CD8-positive, alpha-beta memory T cell (primary cell): ENCODE measurements at places on chromosomes 1 and 21.

DNA sequence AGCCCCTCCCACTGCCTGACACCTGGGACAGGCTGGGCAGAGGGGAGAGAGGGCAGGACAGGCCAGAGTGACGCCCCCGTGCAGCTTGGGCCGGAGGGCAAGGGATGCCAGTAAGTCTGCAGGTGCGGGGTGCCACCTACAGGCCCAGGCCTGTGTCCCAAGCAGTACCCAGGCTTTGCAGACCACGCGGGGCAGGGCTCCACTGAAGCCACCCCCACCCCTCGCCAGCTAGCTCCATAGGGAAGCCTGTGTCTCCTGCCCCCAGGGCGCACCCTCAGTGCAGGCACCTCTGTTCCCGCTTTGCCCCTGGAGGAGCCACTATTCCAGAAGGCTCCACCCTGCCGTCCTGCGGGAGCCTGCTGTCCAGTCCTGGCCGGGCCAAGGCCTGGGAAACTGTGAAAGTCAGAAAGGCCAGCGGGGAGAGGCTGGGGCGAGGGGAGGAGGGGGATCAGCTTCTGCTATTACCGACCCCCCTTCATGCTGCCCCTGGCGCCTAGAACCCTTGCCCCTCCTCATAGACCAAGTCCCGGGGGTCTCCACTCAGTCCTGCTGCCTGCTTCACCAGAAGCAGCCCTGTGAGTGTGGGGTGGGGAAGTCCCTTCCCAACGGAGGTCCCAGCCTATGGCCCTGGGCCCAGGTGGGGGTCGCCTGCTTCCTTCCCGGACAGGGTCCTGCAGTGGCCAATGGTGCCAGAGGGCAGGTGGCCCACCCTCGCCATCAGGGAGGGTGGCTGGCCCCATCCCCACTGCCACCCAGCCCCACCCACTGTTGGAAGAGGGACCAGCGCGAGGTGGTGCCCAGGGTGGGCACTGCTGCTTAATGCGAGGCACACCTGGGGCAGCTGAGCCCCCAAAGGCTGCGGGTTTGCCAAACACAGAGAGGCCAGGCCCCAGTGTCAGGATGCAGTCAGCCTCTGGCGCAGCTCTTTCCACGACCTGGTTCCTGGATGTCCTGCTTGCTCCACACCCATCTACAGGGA, 54.4 kb downstream of the KCNAB2 start:
- peak; percentile 55 for DNase-seq

DNA sequence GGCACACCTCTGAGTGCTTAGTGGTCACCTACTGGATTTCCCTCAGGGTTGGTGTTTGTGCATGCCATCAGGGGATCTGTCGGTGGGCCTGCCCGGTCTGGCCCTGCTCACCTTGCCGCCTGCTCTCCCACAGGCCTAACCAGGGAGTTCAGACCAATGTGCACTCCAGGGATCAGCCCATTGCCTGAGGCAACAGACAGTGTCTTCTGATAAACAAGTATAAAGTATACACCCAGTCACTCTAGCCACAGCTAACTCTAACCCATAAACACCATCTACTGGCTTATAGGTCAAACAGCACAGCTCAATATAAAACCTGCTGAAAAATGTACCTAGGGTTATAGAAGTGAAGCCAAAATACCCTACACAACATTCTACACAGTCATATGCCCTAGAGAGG, 1300.0 kb downstream of the PLA2G4A start:
- no peak for DNase-seq

DNA sequence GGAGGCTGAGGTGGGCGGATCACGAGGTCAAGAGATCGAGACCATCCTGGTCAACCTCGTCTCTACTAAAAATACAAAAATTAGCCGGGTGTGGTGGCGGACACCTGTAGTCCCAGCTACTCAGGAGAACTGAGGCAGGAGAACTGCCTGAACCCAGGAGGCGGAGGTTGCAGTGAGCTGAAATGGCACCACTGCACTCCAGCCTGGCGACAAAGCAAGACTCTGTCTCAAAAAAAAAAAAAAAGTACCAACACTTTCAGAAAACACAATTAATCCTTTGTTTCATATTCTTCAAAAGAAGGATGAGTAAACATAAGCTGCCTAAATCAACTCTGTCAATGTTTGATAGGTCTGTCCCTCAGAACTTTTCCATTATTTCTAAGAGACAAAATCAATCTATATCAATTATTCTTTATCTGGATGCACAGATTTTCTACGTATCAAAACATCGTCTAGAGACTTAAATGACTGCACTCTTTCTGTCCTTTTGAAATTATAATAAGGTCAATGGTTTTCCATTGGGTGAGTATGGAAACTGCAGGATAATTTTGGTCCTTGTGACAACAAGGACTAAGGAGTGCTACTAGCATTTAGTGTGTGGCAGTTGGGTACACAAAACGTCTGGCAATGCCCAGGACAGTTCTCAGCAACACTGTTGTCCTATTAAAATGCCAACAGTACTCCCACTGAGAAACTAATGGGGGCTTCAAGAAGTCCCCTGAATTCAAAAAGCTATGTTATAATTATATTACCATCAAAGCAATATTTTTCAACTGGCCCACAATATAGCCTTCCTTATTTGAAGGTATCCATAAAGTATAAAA, 40.7 kb downstream of the LPGAT1 start:
- DNase-seq = no peak

- no peak for DNase-seq
Measured at GRCh38 chr1:234602334-234603220, 7.4 kb downstream of the IRF2BP2 start.

DNA sequence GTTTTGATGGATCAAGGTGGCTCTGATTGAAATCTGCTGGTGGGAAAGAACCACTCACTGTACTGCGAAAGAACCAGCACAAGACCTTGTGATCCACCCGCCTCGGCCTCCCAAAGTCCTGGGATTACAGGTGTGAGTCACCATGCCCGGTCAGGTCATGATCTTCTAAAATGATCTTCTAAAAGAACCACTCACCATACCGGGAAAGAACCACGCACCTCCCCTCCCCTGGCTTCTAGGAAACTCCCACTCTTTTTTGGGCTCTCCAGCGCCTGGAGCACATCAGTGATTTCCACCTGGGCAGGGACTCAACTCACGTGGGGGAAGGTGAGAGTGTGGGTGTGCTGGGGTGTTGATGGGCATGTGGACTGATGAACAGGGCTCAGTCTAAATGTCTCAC, 7.9 kb upstream of the RAB7B start:
- no peak for DNase-seq

DNA sequence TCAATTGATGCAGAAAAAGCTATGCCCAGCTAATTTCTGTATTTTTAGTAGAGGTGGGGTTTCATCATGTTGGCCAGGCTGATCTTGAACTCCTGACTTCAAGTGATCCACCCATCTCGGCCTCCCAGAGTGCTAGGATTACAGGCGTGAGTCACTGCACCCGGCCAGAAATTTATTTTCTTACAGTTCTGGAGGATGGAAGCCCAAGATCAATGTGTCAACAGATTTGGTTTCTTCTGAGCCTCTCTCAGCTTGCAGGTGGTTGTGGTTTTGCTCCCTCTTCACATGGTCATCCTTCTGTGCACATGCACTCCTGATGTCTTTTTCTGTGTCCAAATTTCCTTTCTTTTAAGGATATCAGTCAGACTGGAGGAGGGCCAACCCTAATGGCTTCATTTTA, 35.6 kb downstream of the SHCBP1L start:
- DNase-seq = no peak

DNA sequence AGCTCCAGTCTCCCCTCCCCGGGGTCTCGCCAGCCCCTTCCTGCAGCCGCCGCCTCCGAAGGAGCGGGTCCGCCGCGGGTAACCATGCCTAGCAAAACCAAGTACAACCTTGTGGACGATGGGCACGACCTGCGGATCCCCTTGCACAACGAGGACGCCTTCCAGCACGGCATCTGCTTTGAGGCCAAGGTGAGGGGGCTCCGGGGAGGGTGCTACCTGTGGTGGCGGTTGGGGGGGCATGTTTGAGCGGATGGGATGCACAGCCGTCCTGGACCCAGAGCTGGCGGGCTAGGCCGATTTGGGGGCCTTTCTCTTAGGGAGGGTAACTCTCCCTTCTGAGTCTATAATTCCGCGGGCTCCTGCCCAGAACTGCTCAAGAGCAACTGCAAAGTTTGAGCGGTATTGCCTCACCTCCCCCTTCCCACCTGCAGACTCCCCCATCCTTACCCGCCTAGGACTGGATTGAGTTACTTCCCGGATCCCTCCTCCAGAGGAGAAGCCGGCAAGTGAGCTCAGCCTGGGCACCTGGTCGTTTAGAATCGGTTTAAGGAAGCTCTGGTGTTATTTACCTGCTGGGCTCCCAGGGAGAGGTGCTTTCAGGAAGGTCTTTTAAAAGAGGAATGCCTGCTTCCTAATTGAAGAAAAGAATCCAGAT, 730 bp downstream of the NOS1AP start:
- peak; percentile 7 for DNase-seq

GRCh38 chr1:59484096-59484495, 187.2 kb downstream of the FGGY start:
- DNase-seq = no peak

GRCh38 chr1:60103186-60103585, 29.6 kb upstream of the C1orf87 start:
- no peak for DNase-seq

DNA sequence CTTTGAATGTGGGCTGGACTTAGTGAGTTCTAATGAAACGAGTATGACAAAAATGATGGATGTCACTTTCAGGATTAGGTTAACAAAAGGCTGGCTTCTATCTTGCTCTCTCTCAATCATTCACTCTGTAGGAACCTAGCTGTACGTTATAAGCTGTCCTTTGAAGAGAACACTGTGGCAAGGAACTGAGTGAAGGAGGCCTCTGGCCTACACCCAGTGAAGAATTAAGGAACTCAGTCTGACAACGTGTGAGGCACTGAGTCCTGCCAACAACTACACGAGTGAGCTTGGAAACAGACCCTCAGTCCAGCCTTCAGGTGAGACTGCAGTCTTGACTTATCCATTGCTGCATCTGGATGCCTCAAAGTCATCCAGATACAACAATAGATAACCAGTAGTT, 3.3 kb upstream of the DNTTIP2 start:
- DNase-seq = no peak

GRCh38 chr21:42285569-42286245, 29.5 kb downstream of the TFF3 start:
- no peak for DNase-seq

DNA sequence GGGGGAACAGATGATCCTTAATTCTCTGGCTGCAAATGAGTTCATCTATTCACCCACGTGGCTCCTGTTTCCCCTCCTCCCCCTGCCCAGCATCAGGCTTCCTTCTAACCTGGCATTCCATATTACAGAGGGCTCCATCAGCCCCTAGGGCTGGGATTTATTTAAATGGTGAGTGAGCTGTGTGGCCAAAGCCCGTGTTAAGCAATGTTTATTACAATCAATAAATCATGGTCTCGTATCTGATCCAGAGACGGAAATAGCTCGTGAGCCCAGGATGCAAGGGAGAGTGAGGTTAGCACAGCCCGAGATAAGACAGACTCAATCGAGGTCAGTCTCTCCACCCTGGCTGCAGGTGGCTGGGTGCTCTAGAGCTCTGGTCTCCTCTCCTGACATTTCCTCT, 43.1 kb upstream of the IGSF21 start:
- no peak for DNase-seq

DNA sequence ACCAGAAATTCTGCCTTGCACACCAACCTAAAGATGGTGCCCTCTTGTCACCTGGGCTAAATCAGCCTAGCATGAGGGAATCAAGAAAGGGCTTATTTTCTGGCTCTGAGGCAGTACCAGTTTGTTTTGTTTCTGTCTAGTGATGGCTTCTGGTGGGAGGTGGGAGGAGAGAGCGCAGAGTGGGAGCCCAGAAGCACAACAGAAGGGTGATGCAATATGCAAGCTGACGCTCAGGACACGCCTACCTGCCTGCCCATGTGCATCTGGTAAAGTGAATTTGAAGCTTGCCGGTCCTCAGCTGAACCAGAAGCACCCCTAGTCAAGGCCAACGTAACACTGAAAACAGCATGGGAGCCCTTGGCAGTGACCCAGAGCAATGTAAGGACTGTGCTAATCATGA, 138.4 kb upstream of the TIAM1 start:
- no peak for DNase-seq

GRCh38 chr1:15738416-15739113, 2.5 kb downstream of the SLC25A34 start:
- DNase-seq = no peak

- no peak for DNase-seq
Measured at GRCh38 chr21:42523941-42524340, 10.3 kb downstream of the SLC37A1 start.

- no peak for DNase-seq
Measured at GRCh38 chr1:31072304-31072746, 6.8 kb upstream of the PUM1 start.

GRCh38 chr1:61226791-61227567, 144.6 kb downstream of the NFIA start:
- no peak for DNase-seq

DNA sequence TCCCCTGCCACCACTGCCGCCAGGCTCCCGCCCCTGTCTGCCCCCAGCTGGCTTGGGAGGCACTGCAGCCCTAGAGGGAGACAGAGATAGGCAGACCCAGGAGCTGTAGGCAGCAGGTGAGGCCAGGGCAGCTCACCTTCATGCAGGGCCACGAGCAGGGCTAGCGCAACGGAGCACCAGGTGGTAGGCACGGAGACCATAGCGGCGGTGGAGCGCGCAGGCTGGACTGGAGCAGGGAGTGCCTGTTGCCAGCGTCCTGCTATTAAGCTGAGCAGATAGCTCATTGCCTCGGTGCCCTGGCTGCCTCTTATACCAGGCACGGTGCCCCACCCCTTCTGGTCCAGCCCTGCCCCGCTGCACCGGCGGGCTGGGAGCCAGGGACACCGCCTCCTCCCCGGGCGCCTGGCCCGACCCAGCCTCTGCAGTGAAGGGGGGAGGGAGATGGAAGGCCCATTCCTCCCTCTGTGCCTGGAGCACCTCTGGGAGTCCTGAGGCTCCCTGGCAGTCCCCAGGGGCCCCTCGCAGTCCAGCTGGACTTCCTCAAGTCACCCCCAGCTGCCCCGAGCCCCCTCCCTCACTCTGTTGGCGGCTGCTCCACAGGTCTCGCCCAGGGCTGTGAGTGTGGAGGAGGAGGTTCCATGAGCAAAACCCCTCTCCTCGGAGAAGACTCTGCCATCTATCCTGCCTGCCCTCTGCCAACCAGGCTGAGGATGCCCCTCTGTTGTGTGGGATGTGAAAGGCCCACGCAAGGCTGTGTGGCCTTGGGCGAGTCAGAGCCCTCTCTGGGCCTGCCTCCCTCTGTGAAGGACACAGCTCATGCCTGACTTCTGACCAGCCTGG, at the start of gene EDN2:
Gene EDN2 (minus strand): TSS at position 282 of the 840 bp plus-strand sequence. CDS start 82 bp downstream, at position 200.
- DNase-seq = no peak
